ENCODE measurements at places on chromosomes 3 and 15. TPM values are rescaled to one million over a fixed set of nuclear protein-coding genes. Genes with fewer than 3 reads are reported as not detected.

- H3K27me3 ChIP-seq: no peaks in the 10 kb centered on the region
- no peaks in the 10 kb centered on the region for H3K4me1 ChIP-seq
- H3K27ac ChIP-seq: no peak overlapping the region
- DNase-seq: no peak
Measured at GRCh38 chr3:71152892-71153265, 430.6 kb downstream of the FOXP1 start.

SEMA6D gene
- total RNA-seq: 0.71 TPM

DNA sequence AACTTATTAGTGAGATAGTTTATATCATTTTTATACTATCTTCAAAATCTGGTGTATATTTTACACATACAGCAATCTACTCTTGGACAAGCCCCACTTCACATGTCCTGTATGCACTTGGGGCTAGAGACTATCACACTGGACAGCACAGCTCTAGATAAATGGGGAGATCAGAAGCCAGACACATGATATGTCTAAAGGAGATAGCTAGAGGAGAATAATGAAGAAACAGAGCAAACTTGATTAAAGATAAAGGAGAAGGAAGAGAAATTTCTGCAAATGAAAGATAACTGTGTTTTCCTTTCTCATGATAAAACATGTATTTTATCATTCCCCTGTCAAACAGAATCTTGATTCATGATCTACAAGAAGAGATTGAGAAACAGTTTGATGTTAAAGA, 13.0 kb downstream of the CPA3 start:
- H3K36me3 ChIP-seq: no peaks in the 10 kb centered on the region
- no peak overlapping the region for H3K27ac ChIP-seq
- DNase-seq: no peak
- H3K4me3 ChIP-seq: no peak overlapping the region

GRCh38 chr3:159045279-159045885, 243.5 kb downstream of the MFSD1 start:
- no peak overlapping the region for H3K4me3 ChIP-seq
- H3K27ac ChIP-seq: no peak overlapping the region
- no peaks in the 10 kb centered on the region for H3K27me3 ChIP-seq
- no peaks in the 10 kb centered on the region for H3K4me1 ChIP-seq

TMEM207 gene
- total RNA-seq: not detected

- no peak overlapping the region for H3K27ac ChIP-seq
- H3K27me3 ChIP-seq: no peaks in the 10 kb centered on the region
- DNase-seq: no peak
- H3K36me3 ChIP-seq: no peaks in the 10 kb centered on the region
Measured at GRCh38 chr15:90597577-90597976, 67.9 kb downstream of the CRTC3 start.

DNA sequence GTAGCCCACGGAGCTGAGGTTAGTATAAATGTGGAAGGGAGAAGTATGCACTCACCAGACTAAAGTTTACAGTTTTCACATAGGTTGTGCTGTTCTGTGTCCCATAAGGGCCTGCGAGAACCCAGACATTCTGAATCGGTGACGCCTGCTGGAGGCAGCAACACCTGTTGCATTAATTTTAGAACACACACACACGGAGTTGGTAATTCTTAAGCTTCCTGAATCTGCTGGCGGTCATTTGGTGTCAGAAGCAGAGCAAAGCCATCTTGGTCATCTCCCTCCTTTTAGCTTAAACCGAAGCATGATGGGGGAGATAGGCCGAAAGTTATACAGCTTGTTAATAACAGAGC, 41.1 kb upstream of the AP3B2 start:
- peaks cover 4% of the 10 kb centered on the region for H3K4me1 ChIP-seq
- H3K4me3 ChIP-seq: peak overlapping the region; percentile 74
- peak; percentile 40 for DNase-seq
- peaks cover 25% of the 10 kb centered on the region for H3K36me3 ChIP-seq
- no peaks in the 10 kb centered on the region for H3K27me3 ChIP-seq
- H3K27ac ChIP-seq: peak overlapping the region; percentile 82

DNA sequence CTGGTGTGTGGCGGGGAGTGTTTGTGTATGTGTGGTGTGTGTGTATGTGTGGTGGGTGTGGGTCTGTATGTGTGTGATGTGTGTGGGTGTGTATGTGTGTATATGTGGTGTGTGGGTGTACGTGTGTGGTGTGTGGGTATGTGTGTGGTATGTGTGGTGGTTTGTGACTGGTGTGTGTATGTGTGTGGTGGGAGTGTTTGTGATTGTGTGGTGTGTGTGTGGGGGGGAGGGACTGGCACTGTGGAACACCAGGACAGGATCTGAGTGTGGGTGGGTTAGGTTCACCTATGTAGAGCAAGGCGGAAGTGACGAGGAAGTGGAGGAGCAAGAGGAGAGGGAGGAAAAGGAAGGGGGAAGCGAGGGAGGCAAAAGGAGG, 510.8 kb downstream of the SHQ1 start:
- no peak overlapping the region for H3K4me3 ChIP-seq
- H3K4me1 ChIP-seq: peaks cover 10% of the 10 kb centered on the region
- no peak for DNase-seq
- H3K36me3 ChIP-seq: no peaks in the 10 kb centered on the region
- H3K27ac ChIP-seq: no peak overlapping the region

- H3K4me3 ChIP-seq: no peak overlapping the region
- no peak for DNase-seq
- no peaks in the 10 kb centered on the region for H3K36me3 ChIP-seq
- H3K27ac ChIP-seq: no peak overlapping the region
- no peaks in the 10 kb centered on the region for H3K27me3 ChIP-seq
Measured at GRCh38 chr3:25944329-25944728, 154.4 kb downstream of the OXSM start.

GRCh38 chr15:67512140-67512539, 8.8 kb upstream of the C15orf61 start:
- no peak overlapping the region for H3K27ac ChIP-seq
- no peaks in the 10 kb centered on the region for H3K36me3 ChIP-seq
- no peaks in the 10 kb centered on the region for H3K27me3 ChIP-seq
- no peak for DNase-seq

DNA sequence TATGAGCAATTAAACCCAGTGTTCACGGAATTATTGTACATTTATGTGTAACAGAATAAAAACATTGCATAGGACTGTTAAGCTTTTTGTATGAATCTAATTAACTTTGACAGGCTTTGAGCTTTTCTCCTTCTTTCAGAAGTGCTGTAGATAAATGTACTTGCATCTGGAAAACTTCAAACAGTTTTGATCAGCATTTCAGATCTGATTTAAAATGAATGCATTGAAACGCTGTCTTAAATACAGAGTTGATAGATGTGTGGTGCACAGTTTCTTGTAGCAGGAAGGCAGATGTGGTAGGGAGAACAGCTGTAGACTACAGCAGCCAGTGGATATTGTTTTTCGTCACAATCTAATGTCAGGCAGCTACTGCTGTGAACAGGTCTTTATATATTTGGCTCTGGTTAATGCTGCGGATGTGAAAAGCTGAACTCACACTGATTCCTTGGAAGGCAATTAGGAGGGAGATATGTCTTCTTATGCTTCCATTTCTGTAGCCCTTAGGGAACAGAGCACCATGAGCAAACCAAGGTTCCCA, 193.8 kb upstream of the GOLIM4 start:
- H3K4me3 ChIP-seq: no peak overlapping the region
- DNase-seq: no peak
- H3K27me3 ChIP-seq: 0 out of 2 replicates have a peak, but pooled peaks cover 3% of the 10 kb centered on the region
- H3K4me1 ChIP-seq: no peaks in the 10 kb centered on the region
- no peak overlapping the region for H3K27ac ChIP-seq
- H3K36me3 ChIP-seq: no peaks in the 10 kb centered on the region

GRCh38 chr3:107953722-107954121, 137.1 kb downstream of the CD47 start:
- no peak overlapping the region for H3K27ac ChIP-seq
- H3K4me3 ChIP-seq: no peak overlapping the region
- H3K36me3 ChIP-seq: no peaks in the 10 kb centered on the region
- no peak for DNase-seq
- no peaks in the 10 kb centered on the region for H3K4me1 ChIP-seq

- H3K36me3 ChIP-seq: no peaks in the 10 kb centered on the region
- DNase-seq: no peak
- no peaks in the 10 kb centered on the region for H3K27me3 ChIP-seq
- no peak overlapping the region for H3K4me3 ChIP-seq
- no peak overlapping the region for H3K27ac ChIP-seq
- H3K4me1 ChIP-seq: peaks cover 12% of the 10 kb centered on the region
Measured at GRCh38 chr3:100775669-100776068, 66.4 kb downstream of the TFG start.

EPHB1 gene
- total RNA-seq: 2.1 TPM

DNA sequence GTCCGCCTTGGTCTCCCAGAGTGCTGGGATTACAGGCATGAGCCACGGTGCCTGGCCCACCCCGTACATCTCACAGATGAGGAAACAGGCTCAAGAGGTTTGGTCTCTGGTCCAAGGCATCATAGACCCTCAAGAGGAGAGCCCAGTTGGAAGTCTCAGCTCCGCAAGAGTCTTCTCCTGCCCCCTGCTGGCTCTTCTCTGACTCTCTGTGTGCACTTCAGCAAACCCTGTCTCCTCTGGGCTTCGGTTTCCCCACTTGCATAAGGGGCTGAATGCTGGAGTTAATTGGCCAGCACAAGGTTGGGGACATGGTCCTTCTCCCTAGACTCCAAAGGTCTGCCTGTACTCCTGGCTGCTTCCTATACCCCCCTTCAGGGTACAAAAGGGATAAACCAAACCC, 3.9 kb downstream of the MST1R start:
- H3K27me3 ChIP-seq: no peaks in the 10 kb centered on the region
- DNase-seq: peak; percentile 54
- H3K4me1 ChIP-seq: no peaks in the 10 kb centered on the region
- no peak overlapping the region for H3K27ac ChIP-seq

KCNH8 gene
- not detected for total RNA-seq

CPN2 gene
- not detected for total RNA-seq

- H3K27me3 ChIP-seq: no peaks in the 10 kb centered on the region
- no peak for DNase-seq
- no peaks in the 10 kb centered on the region for H3K4me1 ChIP-seq
- no peak overlapping the region for H3K4me3 ChIP-seq
Measured at GRCh38 chr3:53845103-53845880, 927 bp downstream of the CHDH start.

A4GNT gene
- total RNA-seq: 0.16 TPM

NEO1 gene
- total RNA-seq: 15.1 TPM

DNA sequence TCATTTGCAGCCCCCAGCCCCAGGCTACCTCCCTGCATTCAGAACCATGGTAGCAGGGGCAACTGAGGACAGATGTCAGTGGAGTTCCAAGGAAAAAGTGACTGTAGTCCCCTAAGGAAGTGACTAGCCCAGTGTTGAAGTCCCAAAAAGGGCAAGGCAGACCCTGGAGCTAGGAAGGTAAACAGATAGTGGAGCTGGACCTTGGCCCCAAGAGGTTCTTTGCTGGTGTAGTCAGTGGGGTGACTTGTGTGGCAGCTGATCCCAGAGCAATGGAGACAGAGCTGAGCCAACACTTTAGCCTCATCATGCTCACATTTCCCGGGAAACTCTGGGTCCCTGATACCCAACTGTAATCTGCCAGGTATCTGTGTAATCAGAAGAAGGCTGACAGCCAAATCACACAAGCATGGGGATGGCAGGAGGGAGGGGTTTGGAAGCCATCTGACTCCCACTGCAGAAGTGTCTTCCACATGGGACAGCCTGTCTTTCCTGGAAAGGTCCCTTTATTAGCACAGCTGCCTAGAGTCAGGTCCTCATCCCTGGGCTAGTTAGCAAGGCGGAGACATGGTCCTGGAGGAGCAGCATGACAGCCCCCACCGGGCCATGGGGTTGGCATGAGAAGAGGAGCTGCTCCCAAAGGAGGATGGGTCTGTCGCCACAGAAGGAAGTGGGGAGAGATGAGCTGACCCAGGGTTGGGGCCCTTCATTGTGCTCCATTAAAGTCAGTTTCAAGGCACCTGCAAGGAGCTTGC, 39.8 kb downstream of the PXYLP1 start:
- no peaks in the 10 kb centered on the region for H3K36me3 ChIP-seq
- DNase-seq: no peak
- H3K27ac ChIP-seq: no peak overlapping the region
- H3K4me3 ChIP-seq: no peak overlapping the region
- no peaks in the 10 kb centered on the region for H3K27me3 ChIP-seq

- H3K36me3 ChIP-seq: no peaks in the 10 kb centered on the region
- no peaks in the 10 kb centered on the region for H3K27me3 ChIP-seq
- no peak for DNase-seq
- H3K27ac ChIP-seq: no peak overlapping the region
- H3K4me1 ChIP-seq: no peaks in the 10 kb centered on the region
Measured at GRCh38 chr15:36571301-36571700, 8.1 kb upstream of the CDIN1 start.

SKOR1 gene
- 3.1 TPM for total RNA-seq

- peaks cover 35% of the 10 kb centered on the region for H3K4me1 ChIP-seq
- H3K27me3 ChIP-seq: no peaks in the 10 kb centered on the region
- peak overlapping the region; percentile 75 for H3K27ac ChIP-seq
- DNase-seq: no peak
- H3K36me3 ChIP-seq: no peaks in the 10 kb centered on the region
Measured at GRCh38 chr3:149603126-149604074, 54.4 kb downstream of the WWTR1 start.

GRCh38 chr3:150495563-150496168, 50.6 kb downstream of the SERP1 start:
- H3K27me3 ChIP-seq: no peaks in the 10 kb centered on the region
- no peaks in the 10 kb centered on the region for H3K36me3 ChIP-seq
- no peak overlapping the region for H3K27ac ChIP-seq
- DNase-seq: peak; percentile 77
- peaks cover 5% of the 10 kb centered on the region for H3K4me1 ChIP-seq

C3orf22 gene
- total RNA-seq: not detected

DNA sequence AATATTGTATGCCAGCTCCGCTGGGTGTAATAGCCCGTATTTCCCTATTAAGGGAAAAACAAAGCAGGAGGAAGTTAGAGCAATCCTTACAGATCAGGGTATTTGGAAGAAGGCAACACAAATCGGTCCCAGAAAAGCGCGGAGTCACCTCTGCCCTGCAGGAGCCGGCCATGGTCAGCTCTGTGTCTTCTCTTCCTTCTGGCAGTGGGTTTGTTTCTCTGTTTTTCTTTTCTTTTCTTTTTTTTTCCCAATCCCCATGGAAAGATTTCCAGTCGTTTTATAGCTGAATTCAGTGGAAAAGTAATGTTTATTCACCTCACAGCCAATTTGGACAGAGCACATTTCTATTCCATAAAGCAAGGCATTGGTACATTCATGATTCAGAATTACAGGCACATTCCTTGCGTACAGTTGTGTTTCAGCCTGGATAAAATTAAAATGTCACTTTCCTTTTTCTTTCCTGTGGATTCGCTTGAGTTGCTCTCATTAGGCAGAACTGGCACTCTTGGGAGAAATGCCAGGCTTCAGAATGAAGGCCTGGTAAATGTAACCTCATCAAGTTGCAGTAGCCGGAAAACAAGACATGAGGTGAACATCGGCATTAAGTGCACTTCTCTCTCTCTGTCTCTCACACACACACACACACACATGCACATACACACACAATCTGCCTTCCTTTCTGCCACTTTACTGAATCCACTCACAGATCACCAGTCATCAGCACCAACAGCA, 204.5 kb upstream of the UBE2E1 start:
- DNase-seq: no peak
- no peak overlapping the region for H3K4me3 ChIP-seq
- peak overlapping the region; percentile 81 for H3K27ac ChIP-seq
- no peaks in the 10 kb centered on the region for H3K36me3 ChIP-seq
- H3K27me3 ChIP-seq: no peaks in the 10 kb centered on the region
